ENCODE measurements at places on chromosomes 7 and 10. TPM values are rescaled to one million over a fixed set of nuclear protein-coding genes. Genes with fewer than 3 reads are reported as not detected.

DNA sequence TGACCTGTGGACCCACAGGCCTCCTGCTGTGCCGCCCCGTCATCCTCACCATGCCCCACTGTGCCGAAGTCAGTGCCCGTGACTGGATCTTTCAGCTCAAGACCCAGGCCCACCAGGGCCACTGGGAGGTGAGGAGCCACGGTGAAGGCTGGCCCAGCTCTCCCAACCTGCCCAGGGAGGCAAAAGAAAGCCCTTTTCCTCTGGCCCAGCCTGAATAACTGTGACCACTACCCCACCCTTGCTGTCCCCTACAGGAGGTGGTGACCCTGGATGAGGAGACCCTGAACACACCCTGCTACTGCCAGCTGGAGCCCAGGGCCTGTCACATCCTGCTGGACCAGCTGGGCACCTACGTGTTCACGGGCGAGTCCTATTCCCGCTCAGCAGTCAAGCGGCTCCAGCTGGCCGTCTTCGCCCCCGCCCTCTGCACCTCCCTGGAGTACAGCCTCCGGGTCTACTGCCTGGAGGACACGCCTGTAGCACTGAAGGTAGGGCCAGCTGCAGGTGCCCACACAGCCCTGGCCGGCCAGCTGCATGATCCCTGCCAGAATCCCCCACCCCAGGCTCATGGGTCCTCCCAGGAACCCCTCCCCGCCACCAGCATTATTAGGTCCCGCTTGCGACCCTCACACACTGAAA is 25.5 kb upstream of the SLC29A3 start:
- DNase-seq: peak; percentile 49

UNCX gene
- polyA plus RNA-seq: not detected

DNA sequence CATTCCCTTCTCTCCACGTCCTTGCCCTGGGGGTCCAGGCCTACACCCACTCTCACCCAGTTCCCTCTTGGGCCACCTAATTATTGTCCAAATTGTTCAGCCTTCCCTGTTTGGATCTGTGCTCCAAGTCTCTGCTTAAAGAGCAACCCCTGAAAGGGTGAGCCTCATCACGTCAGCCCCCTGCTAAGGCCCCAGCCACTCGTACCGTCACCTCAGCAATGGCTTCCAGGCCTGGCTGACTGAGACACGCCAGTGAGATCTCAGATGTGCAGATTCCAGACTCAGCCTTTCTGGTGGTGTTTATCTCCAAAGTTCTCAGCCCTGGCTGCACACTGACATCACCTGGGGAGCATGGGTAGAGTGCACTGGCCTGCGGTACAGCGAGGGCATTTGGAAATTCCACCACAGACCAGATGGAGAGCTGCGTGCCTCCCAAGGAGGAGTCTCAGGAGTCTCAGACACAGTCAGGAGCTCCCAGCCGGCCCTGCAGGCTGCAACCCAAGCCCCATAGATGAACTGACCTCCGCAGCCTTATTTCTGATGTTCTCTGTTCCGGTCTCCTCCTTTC is 87.5 kb downstream of the PRKAG2 start:
- DNase-seq: no peak

OSBPL3 gene
- 32.4 TPM for polyA plus RNA-seq

PDE6C gene
- 0.55 TPM for polyA plus RNA-seq

- DNase-seq: peak; percentile 4
Observed at GRCh38 chr10:7756360-7756992, 31.3 kb downstream of the KIN start.

- DNase-seq: peak; percentile 27
Observed at GRCh38 chr7:128827248-128827958, 2.8 kb upstream of the FLNC start.

DNA sequence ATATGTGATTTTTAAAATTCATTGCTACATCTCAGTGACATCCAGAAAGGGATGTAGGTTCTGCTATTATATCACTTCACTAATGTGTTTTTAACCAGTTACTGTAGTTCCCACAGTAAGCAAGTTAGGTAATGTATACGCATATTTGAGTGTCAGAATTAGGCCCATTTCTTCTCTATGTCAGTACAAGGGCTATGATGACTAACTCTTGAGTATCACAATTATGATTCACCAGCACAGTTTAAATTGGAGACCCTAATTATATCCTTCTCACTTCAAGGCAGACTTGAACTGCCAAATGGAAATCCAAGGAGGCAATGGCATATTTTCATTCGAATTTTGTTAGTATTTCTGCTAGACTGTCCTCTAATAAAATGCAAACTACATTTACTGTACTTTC is 23.6 kb downstream of the BZW2 start:
- DNase-seq: no peak

CYP3A4 gene
- 14.3 TPM for polyA plus RNA-seq

DNA sequence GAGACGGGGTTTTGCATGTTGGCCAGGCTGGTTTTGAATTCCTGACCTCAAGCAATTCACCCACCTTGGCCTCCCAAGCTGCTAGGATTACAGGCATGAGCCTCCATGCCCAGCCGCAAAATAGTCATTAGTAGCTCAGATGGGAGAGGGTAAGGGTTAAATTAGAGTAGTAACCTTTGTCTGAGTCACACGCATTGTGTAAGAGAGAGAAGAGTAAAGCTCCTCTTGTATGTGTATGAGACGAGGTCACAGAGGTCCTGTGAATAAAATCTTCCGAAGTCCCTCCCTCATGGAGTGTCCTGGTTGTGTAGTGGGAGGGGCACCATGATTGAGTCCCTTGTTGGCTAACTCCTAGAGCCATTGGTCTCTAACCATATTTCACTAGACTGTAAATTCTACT is 85.2 kb upstream of the CDC14C start:
- DNase-seq: no peak

GRCh38 chr7:139252451-139252850 is 21.4 kb downstream of the UBN2 start:
- no peak for DNase-seq

GRCh38 chr7:5598769-5599371 is 175.2 kb upstream of the TNRC18 start:
- DNase-seq: peak; percentile 62

DNA sequence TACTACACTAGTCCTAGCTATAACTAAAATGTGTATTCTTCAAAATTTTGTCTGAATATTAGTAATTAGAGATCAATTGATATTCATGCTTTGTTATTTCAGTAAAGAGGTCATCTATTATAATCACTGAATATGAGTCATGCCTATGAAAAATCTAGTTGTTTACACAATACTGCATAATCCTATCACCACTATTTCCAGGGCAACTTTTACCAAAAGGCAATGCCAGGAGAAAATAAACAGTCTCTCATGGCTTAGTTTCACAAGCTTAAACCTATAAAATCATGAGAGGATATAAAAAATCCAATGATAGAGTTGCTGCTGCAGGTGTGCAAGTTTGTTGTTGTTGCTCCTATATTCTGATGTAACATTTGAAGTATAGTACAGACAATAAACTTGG is 149.9 kb upstream of the COL1A2 start:
- no peak for DNase-seq

DNA sequence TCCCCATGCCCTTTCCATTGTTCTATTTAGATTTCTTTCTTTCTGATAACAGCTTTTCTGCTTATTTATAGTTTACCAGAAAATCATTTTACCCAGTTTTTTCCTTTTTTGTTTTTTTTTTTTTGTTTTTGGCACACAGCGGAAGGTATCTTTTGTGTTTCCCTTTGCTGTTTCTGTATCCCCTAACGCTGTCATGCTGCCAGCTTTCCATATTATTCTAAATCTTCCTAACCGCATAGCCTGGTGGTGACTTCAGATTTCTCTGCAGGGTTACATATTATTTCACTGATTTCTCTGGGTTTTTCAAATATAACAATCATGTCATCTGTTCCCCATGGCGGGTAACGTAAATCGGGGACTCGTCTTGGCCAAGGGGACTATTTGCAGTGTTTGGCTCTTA is 4.0 kb upstream of the SLC29A4 start:
- no peak for DNase-seq

DNA sequence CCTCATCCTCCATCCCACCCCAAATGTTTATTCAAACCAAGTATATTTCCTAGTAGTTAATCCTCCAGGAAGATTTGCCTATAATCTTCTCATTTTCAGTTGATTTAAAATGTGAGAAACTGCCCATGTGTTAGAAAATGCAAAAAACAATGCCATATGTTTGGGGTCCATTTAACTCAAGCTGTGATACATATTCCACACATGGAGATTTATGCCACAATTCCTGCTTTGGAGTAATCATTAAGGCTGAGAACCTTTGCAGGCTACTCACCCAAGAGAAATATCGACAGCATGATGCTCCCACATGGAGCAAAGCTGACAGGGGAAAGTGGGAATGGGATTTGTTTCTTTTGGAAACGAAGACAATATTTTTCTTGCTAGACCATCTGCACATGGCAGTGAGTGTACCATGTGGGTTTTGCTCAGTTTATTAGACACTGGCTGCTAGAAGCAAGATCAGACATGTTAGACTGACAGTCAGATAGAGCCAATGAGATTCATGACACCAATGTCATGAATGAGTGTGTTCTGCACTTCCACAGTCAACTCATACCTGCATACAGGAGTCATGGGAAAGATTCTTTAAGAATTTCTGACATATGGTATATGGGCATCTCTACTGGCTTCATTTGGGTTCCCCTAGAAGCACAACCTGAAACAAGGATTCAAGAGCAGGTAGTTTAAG is 3.4 kb upstream of the GRM8 start:
- no peak for DNase-seq

GRCh38 chr7:6307762-6308161 is 35.3 kb upstream of the CYTH3 start:
- DNase-seq: no peak

CLDN4 gene
- 395 TPM for polyA plus RNA-seq

GRCh38 chr7:106462365-106462859 is 177.6 kb upstream of the NAMPT start:
- no peak for DNase-seq

MRM2 gene
- polyA plus RNA-seq: 27.6 TPM

CALML5 gene
- not detected for polyA plus RNA-seq

DNA sequence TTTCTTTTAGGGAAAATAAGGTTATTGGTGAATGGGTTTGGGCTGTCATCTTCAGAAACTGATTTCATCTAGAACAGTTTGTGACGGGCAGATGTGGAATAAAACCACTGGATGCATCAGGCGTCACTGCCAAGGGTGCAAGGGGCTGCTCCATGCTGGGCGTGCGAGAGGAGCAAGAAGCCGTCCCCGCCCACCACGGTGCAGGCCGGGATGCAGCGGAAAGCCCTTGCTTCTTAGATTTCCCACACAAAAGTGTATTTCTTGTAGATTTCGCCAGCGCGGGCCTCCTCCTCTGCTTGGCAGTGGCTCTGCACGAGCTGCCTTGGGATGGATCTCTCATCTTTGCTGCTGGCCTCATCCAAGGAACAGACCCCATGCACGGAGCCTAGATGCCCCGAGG is 189.3 kb downstream of the CUX1 start:
- no peak for DNase-seq

TMEM176A gene
- polyA plus RNA-seq: 300 TPM

RAB19 gene
- 1.2 TPM for polyA plus RNA-seq
